ENCODE measurements at places on chromosomes 4 and X.

DNA sequence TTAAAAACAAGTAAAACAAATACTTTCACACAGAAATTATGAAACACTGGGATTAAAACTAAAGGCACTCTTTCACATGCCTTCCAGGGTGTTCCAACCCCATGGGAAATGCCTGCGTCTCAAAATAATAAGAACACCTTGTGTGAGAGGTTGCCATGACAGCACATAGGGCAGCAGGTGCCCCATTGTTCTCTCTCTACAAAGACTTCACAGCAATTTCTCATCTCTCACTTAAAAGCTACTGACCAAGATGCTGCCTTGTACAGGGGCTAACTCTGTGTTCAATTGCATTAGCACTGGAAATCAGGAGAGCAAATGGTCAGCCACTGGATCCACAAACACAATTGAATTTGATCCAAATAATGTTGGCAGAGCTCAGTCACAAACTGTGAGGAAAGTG is 102.5 kb upstream of the GALNTL6 start:
- no peak for DNase-seq

- DNase-seq, result no peak
Observed at GRCh38 chr4:80407246-80407645, 71.7 kb downstream of the CFAP299 start.

DNA sequence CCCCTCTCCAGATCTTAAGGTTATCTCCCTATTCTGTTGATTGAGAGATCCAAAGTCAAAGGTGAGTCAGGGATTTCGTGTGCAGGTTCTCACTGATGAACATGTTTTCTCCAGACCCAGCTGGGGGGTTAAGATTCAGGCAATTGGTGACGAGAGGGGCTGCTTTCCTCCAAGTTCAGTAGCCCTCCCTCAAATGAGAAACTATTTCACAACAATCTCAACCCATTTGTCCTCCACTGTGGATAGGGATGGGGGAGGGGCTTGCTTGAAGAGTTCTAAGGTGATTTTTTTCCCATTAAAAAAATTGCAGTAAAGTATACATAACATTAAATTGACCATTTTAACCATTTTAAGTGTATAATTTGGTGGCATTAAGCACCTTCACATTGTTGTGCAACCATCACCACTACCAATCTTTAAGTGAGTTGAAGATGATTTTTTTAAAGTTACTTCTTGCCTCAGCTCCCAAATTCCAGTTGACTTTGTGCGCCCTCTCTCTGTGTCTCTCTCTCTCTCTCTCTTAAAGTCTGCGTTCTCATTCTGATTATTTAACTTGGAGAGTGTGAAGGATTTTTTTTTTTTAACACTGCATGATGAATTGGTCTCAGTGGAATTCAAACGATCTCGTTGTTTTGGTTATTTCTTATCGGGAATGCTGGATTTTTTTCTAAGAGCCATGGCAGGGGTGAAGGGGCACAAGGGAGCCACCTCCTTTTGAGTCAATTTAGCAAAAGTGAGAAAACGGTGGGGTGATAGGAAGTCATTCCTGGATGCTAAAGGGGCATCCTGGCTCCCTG is 175.9 kb downstream of the SHROOM3 start:
- DNase-seq, result no peak

DNA sequence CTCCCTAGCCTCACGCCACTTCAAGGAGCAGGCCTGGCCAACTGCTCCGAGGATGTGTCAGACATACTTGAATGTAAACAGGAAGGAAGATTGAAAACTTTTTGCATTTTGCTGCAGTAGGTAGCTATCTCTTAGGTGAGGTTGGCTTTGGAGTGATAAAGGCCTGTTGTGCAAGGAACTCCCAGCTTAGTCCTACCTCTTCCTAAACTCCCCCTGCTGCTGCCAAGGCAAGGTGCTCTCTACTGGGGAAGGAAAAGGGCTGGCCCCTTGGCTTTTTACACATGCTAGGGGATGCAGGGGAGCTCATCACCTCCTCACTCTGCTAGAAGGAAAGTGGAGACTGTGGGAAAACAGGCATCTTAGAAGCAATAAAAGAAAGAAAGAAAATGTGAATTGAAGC is 10.7 kb upstream of the BRS3 start:
- no peak for DNase-seq

DNA sequence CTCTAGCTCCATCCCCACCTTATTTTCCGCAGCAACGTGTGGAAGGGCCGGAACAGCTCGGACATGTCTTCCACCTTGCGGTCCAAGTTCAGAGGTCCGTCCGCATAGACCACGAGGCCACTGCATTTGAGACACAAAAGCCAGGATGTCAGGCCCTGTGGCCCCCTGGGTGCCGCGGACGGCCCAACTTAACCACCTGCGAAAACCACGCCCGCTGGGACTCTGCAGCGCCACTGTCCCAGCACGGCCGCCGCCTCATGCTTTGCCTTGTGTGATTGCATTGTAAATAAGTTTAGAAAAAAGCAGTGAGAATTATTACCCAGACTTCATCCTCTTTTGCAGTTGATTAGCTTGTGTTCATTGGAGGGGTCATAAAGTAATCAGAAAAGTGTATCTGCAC is 58.2 kb upstream of the MXD4 start:
- DNase-seq, result no peak

GRCh38 chr4:157984285-157984911 is 188.4 kb downstream of the GASK1B start:
- DNase-seq, result no peak

- DNase-seq, result peak; percentile 17
Observed at GRCh38 chrX:37986893-37987292, 19.5 kb upstream of the SYTL5 start.

DNA sequence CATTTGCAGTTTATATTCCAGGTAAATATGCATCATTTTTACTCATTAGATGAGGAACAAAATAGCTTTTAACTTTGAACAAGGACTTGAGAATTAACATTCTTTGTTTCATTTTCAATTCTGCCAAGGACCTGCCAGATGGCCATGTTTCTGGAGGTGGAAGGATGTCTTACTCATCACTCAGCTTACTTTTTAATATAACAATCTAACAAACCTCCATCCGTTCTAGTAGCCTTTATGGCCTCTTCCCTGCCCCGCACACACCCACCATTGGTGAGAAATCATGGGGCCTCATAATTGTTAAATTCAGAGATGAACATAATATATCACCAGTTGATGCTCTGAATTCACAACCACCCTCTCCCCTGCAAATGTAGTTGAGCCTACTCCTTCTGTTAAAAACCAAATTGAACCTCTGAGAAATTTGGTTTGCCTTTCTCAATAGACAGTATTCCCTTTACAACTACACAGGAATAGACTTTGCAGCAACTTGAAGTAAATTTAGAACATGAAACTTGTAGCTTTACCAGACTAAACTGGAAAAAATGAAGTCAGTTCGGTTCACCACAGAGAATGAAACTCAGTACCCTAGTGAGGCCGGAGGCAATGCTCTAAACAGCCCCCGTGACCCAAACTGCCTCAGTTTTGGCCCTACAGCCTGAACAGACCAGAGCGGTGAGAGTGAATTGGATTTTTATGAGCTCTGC is 50.1 kb upstream of the ACSL4 start:
- no peak for DNase-seq

DNA sequence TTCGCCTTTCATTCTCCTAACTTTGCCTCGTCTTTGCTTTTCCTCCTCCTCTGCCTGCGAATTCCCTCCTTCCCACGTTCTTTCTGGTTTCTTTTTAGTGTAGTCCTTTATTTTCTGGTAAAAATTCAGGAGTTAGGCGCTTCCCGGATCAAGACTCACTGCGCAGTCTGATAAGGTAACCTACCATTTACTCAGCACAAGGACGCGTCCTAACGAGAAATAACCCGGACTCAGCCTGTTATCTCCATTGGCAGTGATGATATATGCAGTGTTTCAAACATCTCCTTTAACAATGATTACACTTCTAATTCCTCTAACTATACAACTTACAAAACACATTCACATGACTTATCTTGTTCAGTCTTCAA is 357 bp upstream of the ETNPPL start:
- no peak for DNase-seq

- no peak for DNase-seq
Observed at GRCh38 chr4:82287720-82288119, 86.1 kb downstream of the HNRNPD start.

- no peak for DNase-seq
Observed at GRCh38 chr4:185244763-185245162, 35.4 kb downstream of the SNX25 start.

DNA sequence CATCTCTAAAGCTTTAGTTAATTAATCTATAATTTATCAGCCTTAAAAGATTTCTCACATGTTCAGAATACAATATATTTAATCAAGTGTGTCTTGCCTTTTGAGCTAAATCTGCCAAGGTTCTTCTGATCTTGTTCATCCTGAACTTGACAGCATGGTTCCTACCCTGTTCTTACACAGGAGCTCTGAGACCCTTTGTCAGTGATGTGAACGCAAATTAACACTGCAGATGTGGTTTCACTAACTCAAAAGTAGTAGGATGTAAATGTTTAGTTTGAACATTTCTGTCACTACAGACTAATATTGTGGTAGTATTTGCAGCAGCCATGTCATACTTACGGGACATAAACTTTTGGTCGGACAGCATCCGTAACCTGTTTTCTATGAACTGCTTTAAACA is 59.4 kb downstream of the SMARCAD1 start:
- DNase-seq, result no peak

GRCh38 chrX:100931925-100932285 is 3.2 kb upstream of the XKRX start:
- no peak for DNase-seq

DNA sequence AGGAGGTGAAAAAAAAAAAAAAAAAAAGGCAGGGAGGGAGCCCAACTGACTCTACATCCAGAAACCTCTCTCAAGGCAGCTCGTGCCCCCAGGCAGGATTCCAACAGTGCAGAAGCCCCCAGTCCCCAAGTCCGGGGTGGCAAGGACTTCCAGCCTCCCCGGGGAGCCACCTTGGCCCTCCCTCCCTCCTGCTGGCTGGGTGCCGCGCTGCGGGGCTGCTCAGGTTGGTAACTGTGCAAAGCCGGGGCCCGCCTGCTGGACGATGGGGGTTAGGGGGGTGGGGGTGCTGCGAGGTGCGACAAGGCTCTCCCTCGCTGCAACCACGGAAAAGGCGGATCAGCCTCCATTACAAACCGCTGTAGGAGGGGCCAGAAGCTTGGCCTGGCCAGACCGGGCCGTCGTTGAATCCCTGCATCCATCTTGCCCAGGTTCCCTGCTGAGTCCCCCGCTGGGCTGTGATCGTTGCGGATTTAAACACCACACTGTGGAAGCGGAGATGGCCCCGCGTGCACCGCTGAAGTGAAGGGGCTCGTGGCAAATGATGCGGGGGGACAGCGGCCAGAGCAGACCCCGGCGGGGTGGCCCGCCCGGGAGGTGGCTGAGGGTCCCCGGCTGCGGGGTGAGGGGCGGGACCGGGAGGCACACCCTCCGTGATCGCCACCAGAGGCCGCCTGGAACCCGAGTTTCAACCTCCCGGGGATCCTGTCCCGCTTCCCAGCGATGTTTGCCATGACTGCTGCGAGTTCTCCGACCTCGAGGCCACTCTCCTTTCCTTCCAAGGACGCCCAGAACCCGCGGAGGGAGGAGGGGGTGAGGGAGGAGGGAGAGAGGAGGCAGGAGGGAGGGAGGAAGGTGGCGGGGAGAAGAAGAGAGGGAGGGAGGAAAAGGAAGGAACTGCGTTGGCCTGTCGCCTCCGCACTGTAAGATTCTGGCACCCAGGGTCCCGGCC is 58.0 kb upstream of the DDX3X start:
- DNase-seq, result no peak

DNA sequence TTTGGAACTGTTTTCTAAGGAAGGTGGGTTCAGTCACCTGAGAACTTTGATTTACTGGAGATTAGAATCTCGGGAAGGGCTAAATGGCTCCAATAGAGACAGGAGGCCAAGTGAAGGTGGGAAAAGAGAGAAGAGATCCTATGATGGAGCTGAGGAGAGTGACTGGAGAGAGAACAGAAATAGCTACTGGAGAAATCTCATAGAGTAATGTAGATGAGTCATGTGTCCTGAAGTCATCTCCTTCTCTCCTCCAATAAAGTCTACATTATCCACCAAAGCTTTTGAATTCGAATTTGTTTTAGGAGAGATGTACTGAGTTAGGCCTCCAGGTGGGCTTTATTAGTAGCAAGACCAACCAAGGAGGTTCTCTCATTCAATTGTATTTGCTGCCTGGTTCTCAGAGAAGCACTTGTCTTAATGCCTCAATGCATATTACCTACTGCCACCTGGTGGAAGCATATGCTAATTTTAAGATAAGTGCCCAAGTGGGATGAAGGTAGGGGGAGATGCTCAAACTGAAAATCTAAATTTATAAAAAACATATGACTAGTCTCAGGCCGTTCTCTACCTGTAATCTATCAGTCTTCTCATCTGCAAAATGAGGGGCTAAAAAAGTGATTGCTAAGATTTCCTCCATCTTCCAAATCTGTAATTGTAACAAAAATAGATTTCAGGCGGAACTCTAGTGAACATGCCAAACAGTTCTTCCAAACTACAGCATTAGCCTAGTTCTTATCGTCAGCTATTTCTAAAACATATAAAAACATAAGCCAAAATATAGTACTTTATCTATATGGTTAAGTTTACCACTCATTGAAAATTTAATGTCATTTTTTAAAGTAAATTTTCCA is 24.4 kb downstream of the TXK start:
- DNase-seq, result no peak

- no peak for DNase-seq
Observed at GRCh38 chr4:141912831-141913230, 276.4 kb downstream of the IL15 start.

DNA sequence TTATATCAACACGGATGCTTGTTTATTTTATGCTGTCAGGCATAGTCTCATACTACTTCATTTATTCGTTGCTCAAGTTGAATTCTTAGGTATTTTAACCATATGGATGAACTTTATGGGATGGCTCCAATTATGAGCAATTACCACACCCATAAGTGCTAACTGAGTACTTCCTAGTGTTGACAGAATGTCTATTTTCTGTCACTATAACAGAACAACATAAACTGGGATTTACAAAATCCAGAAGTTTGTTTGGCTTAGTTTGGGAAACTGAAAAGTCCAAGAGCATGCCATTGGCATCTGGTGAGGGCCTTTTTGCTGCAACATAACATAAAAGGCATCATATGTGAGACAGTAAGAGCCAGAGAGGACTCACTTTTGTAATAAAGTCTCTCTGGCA is 21.0 kb downstream of the SULT1E1 start:
- DNase-seq, result no peak

DNA sequence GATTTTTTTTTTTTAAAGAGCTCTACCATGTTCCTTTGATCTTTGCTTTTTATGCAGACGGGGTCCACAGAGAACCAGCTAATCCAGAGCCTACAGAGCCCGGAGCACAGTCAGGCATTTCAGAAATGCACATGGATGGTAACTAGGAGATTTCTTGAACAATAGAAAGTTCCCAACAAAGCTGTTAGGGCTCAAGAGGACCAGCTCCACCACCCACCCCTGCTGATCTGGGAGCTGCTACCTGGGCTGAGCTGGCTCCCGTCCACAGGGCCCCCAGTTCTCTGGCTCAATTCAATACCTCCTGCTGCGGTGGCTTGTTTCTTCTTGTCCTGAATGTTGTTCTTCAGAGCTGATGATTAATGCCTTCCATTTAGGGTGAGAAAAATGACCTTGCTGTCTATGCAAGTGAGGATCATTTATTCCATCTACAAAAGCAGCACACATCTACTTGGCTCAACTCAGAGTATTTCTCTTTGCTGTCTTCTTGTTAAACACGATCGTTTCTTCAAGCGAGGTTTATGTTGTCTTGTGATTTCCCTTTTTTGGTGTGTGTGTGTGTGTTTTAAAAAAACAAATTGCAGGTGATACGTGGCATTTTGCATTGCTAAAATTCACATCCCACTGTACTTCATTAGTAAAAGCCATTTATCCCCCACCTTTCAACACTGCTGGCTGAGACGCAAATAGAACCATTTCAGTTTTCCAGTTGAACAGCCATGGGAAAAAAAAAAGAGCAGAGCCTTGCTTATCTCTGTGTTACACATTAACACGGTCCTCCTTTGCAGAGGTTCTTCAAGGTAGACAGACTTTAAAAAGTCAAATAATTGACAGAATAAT is 31.3 kb downstream of the IGFBP7 start:
- peak; percentile 59 for DNase-seq
